Naive thymus-derived CD8-positive, alpha-beta T cell (primary cell): ENCODE measurements at places on chromosomes 3 and 15. TPM values are rescaled to one million over a fixed set of nuclear protein-coding genes. Genes with fewer than 3 reads are reported as not detected.

CRTAP gene
- polyA plus RNA-seq, result 52.5 TPM

PATL2 gene
- 12.4 TPM for polyA plus RNA-seq

PDCD7 gene
- polyA plus RNA-seq, result 19.4 TPM

GOLGB1 gene
- 1.7 TPM for polyA plus RNA-seq

- no peak for DNase-seq
Observed at GRCh38 chr3:38599886-38600285, 49.6 kb downstream of the SCN5A start.

- no peak for DNase-seq
Observed at GRCh38 chr3:138234401-138235179, 47.5 kb downstream of the ARMC8 start.

DNA sequence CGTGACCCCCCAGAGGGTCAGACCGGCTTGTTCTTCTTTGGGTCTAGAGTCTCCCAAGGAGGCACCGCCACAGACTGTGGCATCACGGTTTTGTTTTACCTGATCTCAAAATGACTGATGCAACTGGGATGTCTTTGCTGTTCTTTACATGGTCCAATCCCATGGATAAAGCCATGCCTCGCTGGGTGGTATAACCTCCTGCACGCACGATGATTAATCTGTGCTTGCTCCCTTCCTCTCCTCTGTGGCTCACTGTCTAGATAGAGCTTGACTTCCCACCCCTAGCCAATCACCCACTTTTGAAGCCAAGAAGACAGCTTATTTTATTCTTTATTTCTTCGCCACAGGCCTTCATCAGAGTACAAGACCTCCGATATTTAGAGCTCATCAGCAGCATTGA lies 36.6 kb upstream of the RHO start:
- DNase-seq, result no peak

DNA sequence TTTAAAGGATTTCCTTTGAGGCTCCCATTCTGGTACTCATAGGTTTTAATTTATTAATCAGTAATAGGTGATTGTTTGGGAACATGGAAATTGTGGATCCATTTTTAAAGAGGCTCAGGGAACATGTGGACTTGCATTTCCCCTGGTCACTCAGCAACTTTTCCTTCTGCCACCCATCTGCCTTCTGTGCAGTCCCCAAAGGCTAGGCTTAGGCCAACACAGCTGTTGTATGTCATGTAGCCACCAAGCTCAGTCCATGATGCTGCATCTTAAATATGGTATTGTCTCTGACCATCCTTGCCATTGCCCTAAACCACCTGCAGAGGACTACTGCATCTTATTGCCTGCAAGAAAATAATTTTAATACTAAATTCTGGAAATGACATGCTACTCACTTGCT lies 416.7 kb upstream of the SEMA6D start:
- no peak for DNase-seq

GRCh38 chr15:85854345-85855097 lies 59.8 kb upstream of the KLHL25 start:
- DNase-seq, result peak; percentile 34

DNA sequence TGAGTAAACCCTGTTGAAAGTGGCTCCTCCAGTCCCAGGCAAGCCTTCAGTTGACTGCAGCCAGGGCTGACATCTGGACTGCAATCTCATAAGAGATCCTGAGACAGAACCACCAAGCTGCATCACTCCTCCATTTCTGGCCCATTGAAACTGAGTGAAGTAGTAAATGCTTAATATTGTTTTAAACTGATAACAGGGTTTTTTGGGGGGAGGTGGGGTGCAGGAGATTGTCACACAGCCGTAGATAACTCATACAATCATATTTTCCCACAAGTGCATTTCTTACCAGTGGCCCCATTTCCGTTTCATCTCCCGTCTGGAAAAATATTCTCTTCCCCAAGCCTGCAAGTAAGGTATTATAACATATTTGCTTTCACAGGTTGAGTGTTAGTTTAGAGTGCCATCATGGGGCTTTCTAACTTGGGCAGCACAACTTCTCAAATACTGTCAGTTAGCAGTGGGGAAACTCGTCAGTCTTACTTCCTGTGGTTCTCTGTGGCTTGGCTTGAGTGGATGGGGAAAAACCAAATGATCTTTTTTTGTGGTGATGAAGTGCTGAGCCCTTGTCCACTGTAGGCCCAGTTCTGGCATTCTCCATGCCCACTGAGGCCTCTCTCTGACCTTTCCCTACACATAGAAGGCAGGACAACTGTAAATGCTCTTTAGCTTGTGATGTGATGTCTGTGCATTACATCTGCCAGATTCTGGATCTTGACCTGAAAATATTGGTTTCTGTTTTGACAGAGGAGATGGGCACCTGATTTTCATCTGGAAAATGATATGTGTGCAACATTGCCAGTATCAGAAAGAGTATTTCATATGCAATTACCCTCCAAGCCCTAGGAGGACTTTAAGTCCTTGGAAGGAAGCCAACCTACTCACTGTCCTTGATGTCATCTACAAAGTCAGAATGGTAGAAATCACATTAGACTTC lies 90.1 kb upstream of the BHLHE40 start:
- DNase-seq, result peak; percentile 50

GRCh38 chr3:108835101-108835500 lies 12.5 kb downstream of the TRAT1 start:
- DNase-seq, result peak; percentile 41

DNA sequence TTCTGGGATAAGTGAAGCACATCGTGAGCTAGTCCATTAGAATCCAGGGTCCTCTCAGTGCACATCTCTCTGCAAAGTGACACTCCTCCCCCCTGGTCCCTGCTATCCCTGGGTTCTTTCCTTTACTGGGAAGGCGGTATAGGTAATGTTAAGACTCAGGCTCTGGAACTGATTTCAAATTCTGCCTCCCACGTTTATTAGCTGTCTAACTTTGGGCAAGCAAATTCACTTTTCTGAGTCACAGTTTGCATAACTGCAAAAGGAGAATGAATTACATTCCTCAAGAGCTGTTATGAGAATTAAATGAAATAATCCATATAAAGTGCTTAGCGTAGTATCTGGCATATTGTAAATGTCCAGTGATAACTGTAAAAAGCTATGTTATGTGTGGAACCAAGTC lies 168.1 kb upstream of the LRRN1 start:
- DNase-seq, result no peak

GRCh38 chr3:37768107-37768809 lies 93.4 kb upstream of the CTDSPL start:
- DNase-seq, result no peak

DNA sequence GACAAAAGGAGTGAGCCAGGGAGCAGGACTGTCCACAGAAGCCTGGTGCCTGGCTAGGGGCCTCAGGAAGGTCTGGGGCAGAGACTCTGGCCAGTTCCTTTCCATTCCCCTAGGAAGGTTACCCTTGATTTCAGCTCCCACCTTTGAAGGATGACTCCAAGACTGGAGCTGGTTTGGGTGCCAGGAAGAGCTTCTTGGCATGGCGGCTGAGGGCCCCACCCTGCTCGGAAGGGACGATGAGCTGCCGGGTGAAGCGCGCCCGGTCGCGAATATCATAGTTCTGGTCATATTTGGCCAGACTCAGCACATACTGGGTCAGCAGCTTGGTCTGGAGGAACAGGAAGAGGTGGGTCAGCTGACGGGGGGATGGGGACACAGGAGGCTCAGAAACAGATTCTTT lies 19.4 kb upstream of the CPEB1 start:
- DNase-seq, result no peak

DNA sequence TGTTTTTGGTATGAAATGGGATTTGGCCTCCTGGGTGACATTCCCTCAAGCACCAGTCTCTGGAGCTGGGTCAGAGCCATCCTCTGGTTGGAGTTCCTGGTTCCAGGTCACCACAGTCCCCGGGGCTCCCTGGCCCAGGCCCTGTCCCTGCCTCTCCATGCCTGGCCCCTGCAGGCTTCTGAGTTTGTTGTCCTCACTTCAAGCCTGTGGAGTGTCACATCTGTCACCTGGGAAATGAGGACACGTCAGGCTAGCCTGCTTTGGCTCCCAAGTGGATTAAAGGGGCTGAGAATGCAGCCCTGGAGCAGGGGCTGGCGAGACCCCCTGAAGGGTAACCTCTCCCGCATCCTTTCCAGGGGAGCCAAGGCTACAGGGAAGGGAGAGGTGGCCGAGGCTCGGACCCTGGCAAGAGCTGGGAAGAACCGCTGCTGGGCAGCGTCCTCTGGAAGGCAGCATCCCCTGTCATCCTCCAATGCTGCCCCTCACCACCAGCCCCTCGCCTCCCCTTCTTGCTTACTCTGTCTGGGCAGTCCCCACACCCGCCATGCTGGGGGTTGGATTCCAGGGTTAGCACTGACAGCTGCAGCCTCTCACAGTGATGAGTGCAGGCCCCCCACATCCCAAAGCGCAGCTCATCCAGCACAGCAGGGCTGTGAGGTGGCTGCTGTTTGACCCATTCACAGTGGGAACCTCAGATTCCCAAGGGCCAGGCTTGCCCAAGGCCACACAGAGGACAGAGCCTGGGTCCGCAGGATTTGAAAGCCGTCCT lies 75.5 kb upstream of the IQSEC1 start:
- DNase-seq, result no peak

DNA sequence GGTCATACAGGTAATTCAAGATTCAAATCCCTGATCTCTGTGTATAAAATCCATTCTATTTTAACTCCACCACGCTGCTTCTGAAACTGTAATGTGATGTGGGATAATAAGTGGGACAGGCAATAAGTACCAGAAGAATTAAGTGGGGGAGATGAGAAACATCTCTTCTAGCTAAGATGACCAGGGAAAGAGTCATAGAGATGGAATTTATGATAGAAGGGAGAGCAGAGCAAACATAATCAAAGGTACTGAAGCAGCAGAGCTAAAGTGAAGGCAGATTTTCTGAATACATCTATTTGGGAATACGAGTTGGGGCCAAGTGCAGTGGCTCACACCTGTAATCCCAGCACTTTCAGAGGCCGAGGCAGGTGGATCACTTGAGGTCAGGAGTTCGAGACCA lies 4.9 kb downstream of the MRPL47 start:
- no peak for DNase-seq

DNA sequence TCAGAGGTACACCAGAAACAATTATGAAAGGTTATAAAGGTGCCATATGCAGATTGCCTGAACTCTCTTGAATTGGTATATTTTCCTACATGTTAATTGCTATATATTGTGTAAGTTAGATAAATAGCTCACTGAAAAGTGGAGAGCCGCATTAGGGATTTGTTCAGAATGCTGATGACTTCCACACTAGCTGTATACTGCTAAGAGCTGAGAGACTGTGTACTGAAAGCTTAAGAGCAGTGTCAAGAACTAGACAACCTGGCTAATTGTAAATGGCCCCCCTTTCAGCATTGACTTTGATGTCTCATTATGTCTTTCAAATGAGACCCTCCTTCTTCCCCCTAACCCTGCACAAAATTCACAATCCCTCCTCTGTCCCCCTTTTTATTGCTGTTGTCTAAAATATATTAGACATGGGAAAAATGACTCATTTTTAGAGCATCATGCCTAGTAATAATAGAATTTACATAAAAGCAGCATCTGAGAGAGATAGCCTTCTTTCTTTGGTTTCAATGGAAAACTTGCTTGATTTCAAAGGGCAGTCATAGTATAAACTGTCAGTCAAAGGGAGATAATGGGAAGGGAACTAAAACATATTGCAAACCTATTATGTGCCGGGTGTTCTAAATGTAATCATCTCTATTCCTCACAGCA lies 34.7 kb upstream of the GREM1 start:
- DNase-seq, result no peak

GRCh38 chr3:111712294-111713167 lies 117.4 kb upstream of the ZBED2 start:
- DNase-seq, result no peak

DNA sequence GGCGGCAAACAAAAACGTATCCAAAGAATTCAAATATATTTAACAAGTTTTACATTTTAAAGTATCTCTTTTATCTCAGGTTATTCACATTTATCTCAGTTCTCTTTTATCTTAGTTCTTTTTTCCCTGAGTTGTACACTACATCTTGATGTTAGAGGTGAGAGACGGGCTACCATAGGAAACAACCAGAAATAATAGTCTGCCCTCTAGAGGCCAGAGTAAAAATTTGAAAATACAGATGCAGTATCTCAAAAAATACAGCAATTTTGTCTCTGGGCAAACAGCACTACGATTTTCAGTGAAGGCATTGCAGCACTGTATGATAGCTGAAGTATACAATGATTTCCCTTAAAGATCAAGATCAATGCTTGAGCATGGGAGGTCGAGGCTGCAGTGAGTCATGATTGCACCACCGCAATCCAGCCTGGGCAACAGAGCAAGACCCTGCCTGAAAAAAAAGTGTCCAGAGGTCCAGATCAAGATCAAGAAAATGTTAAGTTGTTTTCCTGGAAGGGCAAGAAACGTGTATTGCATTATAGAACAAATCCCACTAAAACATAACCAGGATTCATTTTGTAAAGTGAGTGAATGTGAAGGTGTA lies 82.6 kb upstream of the ATP11B start:
- no peak for DNase-seq
